ENCODE measurements at places on chromosomes 12 and 14. TPM values are rescaled to one million over a fixed set of nuclear protein-coding genes. Genes with fewer than 3 reads are reported as not detected.

The NFATC4 gene
- 1.4 TPM for total RNA-seq

DNA sequence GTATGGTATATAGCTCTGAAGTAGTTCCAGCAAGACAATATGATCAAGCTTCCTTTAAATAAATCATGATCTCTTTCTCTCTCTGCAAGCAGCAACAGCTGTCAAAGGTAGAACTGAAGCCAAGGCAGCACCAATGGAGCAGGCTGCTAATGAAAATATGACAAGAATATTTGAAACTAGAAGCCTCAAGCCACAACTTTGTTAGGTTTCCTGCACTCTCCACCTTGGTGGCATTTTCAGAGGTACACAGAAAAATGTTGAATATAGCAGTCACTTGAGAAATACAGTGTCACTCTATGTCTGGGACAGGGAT is 43.8 kb upstream of the PSMA6 start:
- no peak overlapping the region for H3K27ac ChIP-seq
- no peak for DNase-seq
- H3K4me3 ChIP-seq = no peak overlapping the region
- no peaks in the 10 kb centered on the region for H3K36me3 ChIP-seq
- H3K4me1 ChIP-seq = no peaks in the 10 kb centered on the region

- H3K27me3 ChIP-seq = no peaks in the 10 kb centered on the region
- no peaks in the 10 kb centered on the region for H3K36me3 ChIP-seq
- no peak for DNase-seq
- no peaks in the 10 kb centered on the region for H3K4me1 ChIP-seq
These were observed 52.6 kb downstream of the FGD6 start for GRCh38 chr12:95164656-95165055.

GRCh38 chr12:99695050-99695449 is 47.5 kb downstream of the GARIN6 start:
- no peak overlapping the region for H3K27ac ChIP-seq
- no peak for DNase-seq
- no peaks in the 10 kb centered on the region for H3K4me1 ChIP-seq

DNA sequence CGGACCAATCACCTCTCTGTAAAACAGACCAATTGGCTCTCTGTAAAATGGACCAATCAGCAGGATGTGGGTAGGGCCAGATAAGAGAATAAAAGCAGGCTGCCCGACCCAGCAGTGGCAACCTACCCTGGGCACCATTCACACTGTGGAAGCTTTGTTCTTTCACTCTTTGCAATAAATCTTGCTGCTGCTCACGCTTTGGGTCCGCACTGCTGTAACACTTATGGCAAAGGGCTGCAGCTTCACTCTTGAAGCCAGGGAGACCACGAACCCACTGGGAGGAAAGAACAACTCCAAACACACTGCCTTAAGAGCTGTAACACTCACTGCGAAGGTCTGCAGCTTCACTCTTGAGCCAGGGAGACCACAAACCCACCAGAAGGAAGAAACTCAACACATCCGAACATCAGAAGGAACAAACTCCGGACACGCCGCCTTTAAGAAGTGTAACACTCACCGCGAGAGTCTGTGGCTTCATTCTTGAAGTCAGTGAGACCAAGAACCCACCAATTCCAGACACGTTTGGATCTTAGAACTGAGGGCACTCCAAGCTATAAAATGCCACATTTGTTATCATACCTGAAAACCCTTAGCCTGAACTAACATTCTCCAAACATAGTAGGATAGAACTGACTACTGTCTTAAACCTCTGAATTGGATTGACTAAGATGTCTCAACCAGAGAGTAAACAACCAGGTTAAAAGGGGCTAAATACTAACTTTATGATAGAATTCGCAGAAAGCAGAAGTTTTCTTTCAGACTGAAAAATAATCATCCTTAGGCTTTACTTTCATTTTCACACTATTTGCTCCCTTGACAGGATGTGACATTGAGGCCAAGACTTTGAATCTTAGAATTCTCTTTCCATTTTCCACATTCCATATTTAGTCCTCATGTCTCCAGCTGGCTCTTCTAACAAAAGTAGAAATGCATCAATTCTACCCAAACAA is 33.6 kb downstream of the CDKL1 start:
- DNase-seq = no peak
- peak overlapping the region; percentile 13 for H3K4me3 ChIP-seq
- H3K36me3 ChIP-seq = no peaks in the 10 kb centered on the region
- peak overlapping the region; percentile 27 for H3K27ac ChIP-seq

- H3K4me3 ChIP-seq = no peak overlapping the region
- DNase-seq = no peak
- no peaks in the 10 kb centered on the region for H3K4me1 ChIP-seq
These were observed 73.0 kb downstream of the CIT start for GRCh38 chr12:119804011-119804641.

The MYF5 gene
- total RNA-seq = not detected

DNA sequence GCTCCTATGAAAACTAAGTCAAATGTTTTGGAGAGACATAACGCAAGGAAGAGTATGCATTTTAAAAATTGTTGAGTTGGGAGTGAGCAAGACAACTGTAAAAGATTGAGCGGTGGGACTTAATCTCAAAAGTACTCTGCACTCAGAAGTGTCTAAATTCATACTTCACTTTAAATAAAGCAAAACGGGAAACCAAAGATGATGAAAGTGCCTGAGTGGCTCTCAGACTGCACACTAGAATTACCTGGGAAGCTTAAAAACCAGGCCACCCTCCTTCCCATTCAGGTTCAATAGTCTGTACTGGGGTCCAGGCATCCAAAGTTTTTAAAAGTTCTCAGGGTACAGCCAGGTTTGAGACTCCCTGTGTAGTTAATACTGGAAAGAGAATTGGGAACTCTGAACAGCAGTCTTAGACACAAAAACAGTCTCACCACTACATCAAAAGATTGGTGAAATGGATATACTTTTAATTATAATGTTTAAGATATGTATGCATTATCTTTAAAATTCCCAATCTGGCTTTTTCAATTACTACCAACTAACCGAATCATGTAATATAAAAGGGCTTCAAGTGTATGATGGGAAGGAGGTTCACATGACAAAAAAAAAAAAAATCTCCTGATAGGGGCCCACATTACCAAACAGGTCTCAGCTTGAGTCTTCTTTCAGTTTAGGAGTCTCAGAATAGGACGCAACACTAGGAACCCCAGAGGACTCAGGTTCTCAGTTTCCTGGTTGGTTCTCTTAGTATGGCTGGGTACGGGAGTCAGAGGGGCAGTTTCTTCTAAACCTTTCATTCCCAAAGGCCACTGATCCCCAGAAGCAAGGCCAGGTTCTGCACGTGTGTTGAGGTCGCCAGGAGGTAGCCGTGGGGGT is 1.0 kb downstream of the HOMEZ start:
- H3K4me1 ChIP-seq = peaks cover 17% of the 10 kb centered on the region
- no peaks in the 10 kb centered on the region for H3K36me3 ChIP-seq
- H3K4me3 ChIP-seq = peak overlapping the region; percentile 72
- peak overlapping the region; percentile 93 for H3K27ac ChIP-seq
- no peaks in the 10 kb centered on the region for H3K27me3 ChIP-seq
- DNase-seq = no peak
